Adrenal gland (tissue), 19 donors: ENCODE measurements at places on chromosomes 5 and 9. TPM values are rescaled to one million over a fixed set of nuclear protein-coding genes. Genes with fewer than 3 reads are reported as not detected.

SLC4A9 gene
- not detected for total RNA-seq

OTULINL gene
- 10.1 TPM for total RNA-seq

PITX1 gene
- 1.4 TPM for total RNA-seq

DNA sequence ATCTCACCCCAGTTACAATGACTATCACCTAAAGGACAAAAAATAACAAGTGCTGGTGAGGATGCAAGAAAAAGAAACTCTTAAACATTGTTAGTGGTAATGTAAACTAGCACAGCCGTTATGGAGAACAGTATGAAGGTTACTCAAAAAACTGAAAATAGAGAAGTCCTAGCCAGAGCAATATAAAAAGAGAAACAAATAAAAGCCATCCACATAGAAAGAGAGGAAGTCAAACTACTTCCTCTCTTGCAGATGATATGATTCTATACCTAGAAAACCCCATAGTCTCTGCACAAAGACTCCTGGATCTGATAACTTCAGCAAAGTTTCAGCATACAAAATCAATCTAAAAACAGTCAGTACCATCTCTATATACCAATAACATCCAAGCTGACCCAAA is 221.5 kb upstream of the FAM174A start:
- no peak for DNase-seq

GRCh38 chr9:99833735-99834134 is 12.1 kb downstream of the NR4A3 start:
- no peak for DNase-seq

DNA sequence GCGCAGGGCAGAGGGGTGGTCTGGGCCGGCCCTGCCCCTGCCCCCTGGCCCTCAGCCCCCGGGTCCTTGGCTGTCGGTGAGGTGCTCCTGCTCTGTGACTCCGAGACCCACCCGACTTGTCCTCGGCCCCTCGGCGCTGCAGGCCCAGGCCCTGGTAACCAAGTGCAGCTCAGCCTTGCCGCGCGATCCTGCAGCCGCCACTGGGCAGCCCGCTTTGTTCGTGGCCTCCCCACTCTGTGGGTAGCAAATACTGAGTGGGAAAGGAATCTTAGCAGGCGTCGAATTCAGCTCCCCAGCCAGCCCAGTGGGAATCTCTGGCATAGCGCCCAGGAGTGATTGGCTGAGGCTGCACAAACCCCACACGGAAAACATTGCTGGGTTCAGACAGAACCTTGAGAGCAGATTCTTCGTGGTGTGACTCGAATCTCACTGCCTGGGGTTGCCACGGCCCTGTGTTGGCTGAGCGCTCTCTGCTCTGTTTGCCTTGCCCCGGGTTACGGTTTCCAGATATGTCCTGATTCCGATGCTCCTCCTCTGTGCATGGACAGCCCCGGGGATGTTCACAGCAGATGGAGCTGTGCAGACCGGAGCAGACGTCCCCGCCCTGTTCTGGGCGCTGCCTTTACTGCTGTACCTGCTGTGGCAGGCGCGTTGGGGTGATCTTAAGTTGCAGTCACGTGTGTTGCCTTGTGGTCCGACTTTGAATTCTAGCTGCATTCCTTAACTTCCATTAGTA is 13.4 kb upstream of the EXOC3 start:
- peak; percentile 18 for DNase-seq

GRCh38 chr9:20043035-20043434 is 254.2 kb upstream of the SLC24A2 start:
- DNase-seq, result no peak
